ENCODE measurements at places on chromosomes 2 and 18.

GRCh38 chr2:161041356-161041755 is 118.9 kb upstream of the TANK start:
- no peak for DNase-seq

- peak; percentile 24 for DNase-seq
Measured at GRCh38 chr2:100416935-100417710, at the start of gene CHST10. TSS of gene CHST10 (minus strand) at chr2:100417668. CDS start at chr2:100406675, 10,993 bp downstream.

DNA sequence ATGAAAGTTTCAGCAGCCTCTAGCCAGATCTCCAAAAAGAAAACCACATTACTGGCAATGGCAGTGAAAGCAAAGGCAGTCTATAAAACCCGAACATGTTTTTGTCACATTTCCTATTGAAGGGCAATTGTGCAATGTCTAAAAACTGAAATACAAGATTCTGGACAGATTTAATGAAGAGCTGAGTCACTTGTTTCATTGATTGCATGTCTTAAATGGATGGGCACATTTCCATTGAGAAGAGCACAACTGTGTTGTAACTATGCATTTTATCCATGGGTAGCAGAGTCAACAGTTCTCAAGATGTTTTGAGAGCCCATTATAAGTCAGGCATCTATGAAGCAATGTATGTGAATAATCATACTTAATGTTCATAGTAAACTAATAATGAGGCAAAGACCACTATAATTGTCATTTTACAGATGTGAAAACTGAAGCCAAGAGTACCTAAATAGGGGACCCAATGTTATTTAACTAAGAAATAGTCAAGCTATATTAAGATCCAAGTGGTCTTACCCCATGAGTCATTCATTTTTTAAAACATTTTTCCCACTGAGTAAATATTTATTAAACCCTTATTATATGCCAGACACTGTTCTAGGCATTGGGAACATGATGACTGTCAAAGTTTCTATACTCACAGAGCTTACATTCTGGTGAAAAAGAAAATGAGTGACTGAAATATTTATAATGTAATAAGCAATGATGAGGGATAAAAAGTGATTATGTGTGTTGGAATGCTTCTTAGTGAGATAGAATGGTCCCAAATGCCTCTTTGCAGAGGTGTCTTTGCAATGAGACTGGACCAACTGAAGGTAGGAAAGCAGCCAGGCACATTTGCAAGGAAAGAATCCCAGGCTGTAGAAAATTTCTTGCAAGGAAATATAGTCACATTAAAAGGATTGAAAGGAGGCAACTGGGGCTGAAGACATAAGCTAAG is 818.9 kb upstream of the ACVR2A start:
- DNase-seq: no peak

GRCh38 chr2:168742258-168742932 is 60.0 kb upstream of the NOSTRIN start:
- DNase-seq: no peak

DNA sequence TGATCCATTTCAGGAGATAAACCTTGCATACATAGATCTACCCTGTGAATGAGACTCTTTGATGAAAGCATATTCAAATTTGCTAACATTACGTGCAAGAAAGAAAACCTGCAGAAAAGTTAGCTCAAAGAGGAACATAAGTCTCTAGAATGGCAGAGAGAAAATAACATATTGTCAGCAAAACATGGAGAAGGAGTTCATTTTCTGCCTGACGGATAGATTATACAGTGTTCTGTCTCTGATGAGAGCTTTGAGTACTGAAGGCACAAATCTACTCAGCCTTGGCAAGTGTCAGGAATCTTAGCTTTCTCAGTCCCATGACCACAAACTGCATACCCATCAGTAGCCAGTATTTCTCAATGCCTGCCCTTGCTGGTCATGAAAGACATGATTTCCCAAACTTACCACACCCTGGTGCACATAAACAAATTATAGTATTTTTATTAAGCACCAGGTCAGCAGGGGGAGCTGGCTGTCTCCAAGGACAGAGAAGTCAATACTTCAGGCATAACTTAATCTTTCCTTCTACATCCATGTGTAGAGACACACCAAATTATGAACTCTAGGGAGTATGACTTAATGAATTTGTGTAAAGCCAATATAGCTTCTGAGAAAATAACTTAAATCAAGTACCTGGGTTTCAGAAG is 401.2 kb upstream of the SOX11 start:
- DNase-seq: no peak

DNA sequence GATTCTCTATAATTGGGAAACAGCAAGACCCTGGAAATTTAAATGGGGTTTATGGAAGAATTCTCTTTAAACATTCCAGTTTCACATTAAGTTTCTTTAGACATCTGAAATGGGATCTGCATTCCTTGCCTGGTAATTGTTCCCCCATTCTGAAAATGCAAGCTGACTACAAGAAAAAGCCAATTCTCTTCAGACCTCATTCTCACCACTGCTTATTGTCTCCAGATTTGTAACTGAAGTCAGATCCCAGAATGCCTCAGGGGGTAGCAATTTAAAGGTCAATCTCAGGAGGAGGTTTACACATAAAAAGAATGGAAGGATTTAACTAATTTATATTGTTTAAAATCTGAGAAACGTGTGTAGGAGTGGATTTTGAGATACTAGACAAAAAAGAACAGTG is 41.2 kb downstream of the COL3A1 start:
- DNase-seq: no peak

DNA sequence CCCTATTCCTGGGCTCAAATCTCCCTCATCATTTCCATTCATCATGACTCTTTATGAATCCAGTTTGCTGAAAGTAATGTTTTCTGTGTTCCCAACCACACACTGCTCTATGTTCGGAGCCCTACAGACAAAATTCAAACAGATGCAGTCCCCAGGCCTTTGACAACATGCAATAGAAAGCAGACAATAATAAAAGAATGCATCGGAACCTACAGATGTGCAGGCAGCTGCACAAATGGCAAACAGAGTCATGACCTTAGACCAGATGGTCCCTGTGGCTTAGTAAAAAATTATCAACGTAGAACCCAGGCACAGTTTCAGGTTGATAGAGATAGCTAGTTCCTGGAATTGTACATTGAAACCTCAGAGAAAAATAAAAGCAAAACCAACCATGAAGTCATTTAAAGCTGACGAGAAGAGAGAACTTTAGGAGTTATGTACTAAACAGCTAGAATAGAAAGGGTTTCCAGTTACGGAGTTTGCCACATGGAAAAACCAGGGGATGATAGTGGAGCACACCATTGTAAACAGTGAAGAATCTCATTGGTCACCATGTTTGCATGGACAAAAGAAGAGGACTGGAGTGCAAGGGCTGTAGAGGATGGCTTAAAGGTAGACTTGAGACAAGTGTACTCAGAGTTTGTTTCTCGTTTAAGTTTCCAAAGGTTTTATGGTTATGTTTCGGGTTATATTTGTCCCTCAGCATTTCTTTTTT is 23.2 kb upstream of the ACVR1 start:
- no peak for DNase-seq

- no peak for DNase-seq
Measured at GRCh38 chr2:180254872-180255271, 247.8 kb upstream of the CWC22 start.

- DNase-seq: no peak
Measured at GRCh38 chr18:22412176-22412911, 5.4 kb downstream of the CTAGE1 start.

- no peak for DNase-seq
Measured at GRCh38 chr2:67309281-67309680, 87.9 kb upstream of the ETAA1 start.

GRCh38 chr18:79092874-79093273 is 23.7 kb downstream of the ATP9B start:
- DNase-seq: no peak

GRCh38 chr18:48864876-48865275 is 85.9 kb downstream of the SMAD7 start:
- DNase-seq: no peak

DNA sequence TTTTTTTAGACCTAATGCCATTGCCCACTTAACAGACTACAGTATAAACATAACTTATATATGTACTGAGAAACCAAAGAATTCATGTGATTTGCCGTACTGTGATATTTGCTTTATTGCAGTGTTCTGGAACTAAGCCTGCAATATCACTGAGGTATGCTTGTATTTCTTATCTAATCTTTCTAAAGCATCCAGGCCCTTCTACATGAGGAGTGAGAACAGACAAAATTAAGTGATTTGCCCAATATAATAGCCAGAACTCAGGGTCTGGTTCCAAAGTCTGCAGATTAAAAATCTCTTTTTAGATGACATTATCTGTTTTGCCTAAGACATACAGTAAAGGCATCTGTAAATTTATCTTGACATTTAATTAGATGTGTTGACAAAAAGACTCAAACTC is 41.9 kb downstream of the BMPR2 start:
- DNase-seq: no peak

DNA sequence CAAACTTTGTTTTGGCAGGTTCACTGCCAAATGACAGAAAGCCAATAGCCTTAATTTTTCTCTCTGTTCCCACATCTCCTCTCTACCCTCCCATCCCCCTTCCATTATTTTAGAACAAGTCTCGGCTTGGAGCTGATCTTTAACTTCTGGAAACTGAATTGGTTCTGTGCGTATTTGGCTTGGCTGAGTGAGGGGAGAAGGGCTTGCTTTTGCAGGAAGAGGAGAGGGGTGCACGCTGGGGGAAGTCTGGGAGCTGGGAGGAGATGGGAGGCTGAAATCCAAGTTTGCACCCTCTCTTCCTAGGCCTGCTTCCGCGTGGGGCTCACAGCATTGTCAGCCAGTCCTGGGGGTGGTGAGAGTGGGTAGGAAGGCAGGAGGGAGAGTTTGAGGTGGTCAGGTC is 176.1 kb upstream of the SPRED2 start:
- no peak for DNase-seq

DNA sequence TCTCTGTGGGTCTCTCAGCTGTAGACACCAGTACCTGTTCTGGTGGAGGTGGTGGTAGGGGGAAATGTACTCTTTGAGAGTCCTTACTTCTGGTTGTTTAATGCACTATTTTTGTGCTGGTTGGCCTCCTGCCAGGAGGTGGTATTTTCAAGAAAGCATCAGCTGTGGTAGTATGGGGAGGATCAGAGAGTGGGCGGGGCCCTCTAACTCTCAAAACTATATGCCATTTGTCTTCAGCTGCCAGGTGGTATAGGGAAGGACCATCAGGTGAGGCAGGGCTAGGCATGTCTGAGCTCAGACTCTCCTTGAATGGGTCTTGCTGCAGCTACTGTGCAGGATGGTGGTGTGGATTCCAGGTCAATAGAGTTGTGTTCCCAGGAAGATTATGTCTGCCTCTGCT is 1100.8 kb downstream of the CNTNAP5 start:
- no peak for DNase-seq

GRCh38 chr2:38371235-38371634 is 5.8 kb downstream of the ATL2 start:
- DNase-seq: no peak

DNA sequence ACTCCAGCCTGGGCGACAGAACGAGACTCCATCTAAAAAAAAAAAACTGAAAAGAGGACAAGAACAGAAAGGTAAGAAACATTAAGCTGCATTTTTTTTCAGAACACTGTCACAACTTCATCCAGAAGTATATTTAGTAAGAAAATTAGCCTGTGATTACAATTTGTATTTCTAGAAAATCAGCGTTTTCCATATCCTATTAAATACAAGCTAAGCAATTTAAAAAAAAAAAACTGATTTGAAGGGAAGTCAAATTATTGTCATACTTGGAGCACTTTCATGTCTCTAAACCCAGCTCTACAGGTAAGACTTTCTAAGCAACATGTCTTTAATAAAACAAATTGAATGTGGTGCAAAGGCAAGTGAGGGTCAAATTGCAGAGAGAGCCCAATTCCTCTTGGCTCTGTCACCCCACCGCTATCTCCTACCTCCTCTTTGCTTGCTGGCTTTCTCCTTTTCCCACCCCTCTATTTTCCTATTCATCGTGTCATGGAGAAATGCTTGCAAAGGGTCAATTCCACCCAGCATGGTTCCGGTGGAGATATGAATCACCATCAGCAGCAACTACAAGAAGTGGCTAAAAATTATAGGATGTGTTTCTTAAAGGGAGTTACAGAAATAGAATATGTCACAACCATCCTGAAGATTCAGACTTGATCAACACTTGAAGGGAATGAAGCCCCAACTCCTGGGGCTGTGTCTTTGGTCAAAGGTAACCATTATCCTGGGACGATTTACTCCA is 68.4 kb upstream of the BCL11A start:
- DNase-seq: no peak

- DNase-seq: no peak
Measured at GRCh38 chr18:76386071-76386470, 109.0 kb downstream of the ZNF516 start.

DNA sequence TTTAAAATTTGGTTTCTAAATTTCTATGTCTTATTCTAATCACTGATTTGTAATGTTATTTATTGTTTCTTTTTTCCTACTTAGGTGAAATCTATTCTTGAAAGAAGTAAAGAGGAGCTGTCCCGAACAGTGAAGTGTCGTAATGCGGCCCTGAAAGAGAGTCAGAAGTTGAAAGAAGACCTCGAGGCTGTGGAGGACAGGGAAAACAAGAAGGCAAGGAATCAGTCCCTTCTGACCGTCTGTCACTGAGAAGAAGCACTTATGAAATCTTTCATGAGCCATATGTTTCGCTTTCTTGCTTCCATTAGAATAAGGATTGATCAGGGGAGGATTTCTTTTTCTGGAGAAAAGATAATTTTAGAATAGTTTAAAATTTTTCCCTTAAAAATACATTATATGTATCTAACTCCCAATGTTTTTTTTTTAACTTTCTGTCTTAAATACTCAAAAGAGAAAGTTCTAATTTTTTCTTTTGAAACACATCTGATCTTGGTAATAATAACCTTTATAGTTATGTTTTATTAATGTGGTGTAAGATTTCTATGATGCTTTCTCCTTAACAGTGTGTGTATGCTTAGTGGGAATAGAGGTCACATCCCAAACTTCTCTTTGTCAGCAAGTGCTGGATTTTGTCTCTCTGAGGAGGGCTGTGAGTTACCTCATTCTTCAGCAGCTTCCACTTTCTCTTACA is 79.0 kb downstream of the CCDC150 start:
- no peak for DNase-seq

DNA sequence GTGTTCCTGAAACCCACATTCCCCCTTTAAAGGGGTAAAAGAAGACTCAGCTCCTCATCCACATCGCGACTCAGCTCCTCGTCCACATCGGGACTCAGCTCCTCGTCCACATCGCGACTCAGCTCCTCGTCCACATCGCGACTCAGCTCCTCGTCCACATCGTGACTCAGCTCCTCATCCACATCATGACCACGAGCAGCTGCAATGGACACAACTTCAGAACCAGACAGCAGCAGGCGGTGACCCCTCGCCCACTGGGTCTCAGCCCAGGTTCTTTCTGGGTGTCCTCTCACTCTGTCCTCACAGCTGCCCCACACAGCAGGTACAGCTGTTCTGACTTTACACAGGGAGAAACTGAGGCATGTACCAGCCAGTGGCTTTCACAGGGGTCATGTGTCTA is 163.5 kb upstream of the SALL3 start:
- DNase-seq: no peak

DNA sequence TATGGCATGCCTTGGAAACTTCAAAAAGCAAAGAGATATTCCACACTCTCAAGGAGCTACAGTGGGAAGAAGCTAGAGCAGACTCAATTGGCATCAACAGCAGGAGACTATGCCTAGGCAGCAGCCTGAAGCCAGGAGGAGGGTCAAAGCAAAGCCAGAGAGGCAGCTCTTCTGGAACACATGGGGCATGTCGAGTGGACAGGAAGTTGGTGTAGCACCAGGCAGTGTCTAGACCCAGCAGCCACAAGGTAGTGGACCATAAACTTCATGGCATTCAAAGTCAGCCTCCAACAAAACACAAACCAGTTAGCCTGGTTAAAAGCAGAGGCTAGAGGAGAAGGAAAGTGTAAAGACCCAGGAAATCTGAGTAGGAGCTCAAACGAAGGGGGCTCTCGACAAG is 311.2 kb upstream of the PKDCC start:
- DNase-seq: no peak

- DNase-seq: no peak
Measured at GRCh38 chr2:64192664-64193105, 48.5 kb upstream of the PELI1 start.

All from activated CD4-positive, alpha-beta T cell treated with anti-CD3 and anti-CD28 coated beads, Interleukin-2, amount 50 U/mL, for 1 hour (primary cell).